Stimulated activated CD4-positive, alpha-beta T cell treated with anti-CD3 and anti-CD28 coated beads, Interleukin-1b, Interleukin-23, amount 100 ng/mL, for 24 hours (primary cell): ENCODE measurements at places on chromosomes 11 and 22.

DNA sequence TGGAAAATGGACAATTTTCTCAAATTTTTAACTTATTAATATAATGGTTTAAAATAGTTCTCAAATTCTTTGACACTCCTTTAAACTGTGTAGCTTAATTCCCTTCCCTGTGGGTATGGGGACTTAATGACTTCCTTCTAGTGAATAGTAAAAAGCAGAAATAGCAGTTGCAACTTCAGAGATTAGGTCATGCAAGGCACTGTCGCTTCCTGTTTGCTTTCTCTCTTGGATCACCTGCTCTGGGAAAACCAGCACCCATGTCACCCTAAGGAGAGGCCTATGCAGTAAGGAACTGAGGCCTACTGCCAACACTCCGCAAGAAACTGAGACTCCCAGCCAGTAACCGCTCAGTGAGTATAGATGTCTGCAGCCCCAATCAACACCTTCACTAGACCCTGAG lies 5.5 kb upstream of the PANX3 start:
- DNase-seq = no peak

GRCh38 chr11:27171376-27171958 lies 130.9 kb downstream of the BBOX1 start:
- DNase-seq = no peak

DNA sequence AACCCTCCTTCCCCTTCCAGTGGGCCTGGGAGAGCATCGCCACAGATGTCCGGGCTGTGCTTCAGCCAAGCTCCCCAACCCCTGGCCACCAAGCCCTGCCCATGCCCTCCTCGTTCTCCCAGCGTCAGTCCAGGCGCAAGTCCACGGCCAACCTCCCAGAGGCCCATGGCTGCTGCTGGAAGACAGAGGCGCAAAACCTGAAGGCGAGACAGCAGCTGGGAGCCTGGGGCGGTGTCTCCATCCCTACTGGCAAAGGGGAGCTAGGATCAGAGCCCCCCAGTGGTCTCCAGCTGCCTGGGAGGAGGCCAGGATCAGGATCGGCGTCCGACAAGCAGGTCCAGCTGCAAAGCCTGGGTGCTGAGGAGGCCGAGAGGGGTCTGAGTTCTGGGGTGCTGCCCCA lies 1.9 kb downstream of the TSGA10IP start:
- no peak for DNase-seq

DNA sequence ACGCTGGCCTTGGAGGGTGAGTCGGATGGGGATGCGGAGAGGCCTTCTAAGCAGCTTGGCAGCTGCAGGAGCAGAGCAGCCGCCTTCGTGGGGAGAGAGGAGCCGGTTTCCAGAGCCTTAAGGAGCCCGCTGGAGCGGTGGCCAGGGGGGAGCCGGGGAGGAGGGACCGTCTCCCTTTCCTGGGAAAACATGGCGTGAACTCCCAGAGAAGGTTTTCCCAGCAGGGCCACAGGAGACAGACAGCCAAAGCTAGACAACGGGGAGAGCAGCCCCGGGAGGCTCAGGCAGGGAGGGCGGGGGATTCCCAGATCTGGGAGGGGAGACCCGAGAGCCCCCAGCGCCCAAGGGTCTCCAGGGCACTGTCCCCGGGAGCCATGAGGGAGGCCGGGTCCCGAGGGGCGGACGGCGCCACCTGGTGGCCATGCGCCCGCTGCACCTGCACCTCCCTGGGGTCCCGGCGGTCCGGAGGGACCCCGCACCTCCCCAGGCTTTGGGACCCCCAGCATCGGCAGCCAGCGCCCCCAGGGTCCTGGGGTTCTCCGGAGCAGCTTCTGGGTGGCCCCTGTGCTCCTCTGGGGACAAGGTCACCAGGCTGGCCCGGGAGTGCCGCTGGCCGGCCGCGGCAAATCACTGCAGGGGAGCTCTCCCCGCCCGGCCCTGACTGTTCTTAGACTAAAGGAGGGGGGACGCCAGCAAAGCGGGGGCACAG lies 2.4 kb upstream of the SYT8 start:
- peak; percentile 54 for DNase-seq

GRCh38 chr11:33339247-33339646 lies 82.1 kb downstream of the HIPK3 start:
- DNase-seq = no peak

GRCh38 chr11:93392867-93393266 lies 62.3 kb downstream of the DEUP1 start:
- no peak for DNase-seq

DNA sequence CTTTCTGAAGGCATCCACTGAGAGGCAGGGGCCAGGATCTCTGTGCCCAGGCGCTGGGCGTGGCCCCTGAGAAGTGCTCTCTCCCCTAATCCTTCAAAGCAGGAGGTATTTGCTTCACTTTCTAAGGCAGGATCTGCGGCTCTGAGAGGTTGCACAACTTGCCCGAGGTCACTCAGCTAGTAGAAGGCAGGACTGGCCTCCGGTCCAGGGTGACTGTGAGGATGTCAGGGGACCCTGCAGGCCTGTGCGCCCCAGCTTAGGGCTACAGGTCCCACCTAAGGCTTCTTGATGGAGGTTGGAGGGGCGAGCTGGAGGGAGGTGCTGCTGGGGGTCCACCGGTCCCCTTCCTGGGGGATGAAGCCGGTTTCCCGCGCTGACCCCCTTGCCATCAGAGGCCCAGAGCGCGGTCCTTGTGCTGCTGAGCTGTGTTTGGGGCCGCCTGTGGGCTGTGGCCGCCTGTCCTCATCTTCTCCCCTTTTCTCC lies 979 bp downstream of the SMIM38 start:
- no peak for DNase-seq

GRCh38 chr11:18853086-18853720 lies 61.6 kb upstream of the PTPN5 start:
- no peak for DNase-seq

DNA sequence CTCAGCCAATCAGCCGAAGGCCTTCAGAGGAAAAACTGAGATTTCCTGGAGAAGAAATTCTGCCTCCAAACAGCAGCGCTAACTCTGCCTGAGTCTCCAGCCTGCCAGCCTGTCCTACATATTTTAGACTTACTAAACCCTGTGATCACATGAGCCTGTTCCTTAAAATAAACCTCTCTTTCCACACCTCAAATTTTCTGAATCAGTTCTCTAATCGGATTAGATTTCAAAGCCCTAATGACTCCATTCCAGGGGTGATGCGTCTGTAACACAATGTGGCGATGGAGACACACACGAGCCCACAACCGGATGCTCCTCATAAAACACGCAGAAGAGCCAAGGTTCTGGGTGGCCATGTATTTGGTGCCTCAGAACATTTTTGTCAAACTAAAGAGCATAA lies 1371.2 kb downstream of the BRD1 start:
- DNase-seq = no peak

DNA sequence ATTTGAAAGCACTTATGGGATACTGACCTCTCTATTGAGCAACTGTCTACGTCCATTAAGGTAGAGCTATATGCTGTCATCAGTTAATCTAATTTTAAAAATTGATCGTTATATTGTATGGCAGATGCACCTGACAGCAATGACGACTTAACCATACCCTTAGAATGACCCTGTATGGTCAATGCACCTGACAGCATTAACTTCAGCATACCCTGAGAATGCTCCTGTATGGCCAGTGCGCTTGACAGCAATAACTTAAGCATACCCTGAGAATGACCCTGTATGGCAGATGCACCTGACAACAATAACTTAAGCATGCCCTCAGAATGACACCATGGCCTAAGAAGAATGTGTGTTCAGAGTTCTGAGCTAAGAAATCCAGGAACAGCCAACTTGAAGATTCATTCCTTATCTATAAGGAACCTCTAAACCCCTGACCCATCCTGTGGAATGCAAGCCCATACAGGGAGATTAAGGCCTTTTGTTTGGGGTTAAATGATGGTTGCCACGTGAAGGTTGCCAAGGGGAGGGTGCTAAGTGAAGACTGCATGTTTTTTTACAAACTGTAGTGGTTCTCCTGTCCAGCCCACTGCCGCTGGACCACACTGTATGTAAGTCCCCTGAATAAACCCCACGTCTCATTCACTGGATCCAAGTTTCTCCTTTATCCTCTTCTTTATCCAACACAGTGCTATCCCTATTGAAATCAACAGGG lies 138.3 kb downstream of the GUCY1A2 start:
- no peak for DNase-seq

- DNase-seq = no peak
These were observed 8.9 kb upstream of the ETS1 start for GRCh38 chr11:128596250-128596649.

DNA sequence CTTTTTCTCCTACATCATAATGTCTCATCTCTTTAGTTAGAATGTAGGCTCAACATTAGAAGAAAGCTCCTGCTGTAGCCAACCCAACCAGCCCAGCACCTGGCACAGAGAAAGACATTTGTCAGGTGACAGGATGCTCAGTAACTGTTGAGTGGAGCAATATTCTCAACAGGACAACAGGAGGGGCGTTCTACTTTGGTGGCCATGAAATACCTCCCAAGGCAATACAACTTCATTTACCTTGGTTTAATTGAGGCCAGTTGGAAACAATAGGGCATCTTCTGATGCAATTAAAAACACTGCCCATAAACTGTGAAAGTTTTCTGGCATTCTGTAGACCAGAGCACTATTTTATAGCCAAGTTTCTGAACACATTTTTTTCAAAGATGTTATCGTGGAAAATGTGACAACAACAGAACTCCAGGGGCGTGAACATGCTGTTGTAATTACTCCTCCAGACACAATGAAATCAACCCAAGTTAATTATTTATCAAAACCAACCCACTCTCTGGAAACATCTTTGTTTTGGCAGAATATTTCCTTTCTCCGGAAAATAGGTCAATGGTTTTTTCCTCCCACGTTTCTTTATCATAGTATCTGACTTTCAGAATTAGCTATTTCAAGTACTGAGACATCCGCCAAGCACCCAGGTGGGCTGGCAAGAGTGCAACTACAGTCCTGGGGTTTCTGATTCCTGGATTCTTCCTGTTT lies 538.1 kb downstream of the SOX6 start:
- no peak for DNase-seq

DNA sequence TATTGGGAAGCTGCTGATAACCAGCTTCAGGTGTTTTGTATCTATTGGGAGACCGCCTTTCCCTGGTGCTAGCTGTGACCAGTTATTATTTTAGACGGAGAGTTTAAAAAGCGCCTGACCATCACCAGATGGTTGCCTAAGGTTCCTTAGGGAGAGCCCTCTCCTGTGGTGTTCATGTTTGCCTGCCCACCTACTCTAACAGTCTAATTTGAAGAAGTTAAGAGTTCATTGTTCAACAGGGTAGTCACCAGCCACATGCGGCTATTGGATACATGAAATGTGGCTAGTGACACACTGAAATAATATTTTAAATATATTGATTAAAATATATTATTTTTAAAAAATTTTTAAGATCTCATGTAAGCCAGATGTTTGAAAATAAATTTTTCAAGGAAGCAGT lies 71.3 kb upstream of the SLN start:
- DNase-seq = no peak

DNA sequence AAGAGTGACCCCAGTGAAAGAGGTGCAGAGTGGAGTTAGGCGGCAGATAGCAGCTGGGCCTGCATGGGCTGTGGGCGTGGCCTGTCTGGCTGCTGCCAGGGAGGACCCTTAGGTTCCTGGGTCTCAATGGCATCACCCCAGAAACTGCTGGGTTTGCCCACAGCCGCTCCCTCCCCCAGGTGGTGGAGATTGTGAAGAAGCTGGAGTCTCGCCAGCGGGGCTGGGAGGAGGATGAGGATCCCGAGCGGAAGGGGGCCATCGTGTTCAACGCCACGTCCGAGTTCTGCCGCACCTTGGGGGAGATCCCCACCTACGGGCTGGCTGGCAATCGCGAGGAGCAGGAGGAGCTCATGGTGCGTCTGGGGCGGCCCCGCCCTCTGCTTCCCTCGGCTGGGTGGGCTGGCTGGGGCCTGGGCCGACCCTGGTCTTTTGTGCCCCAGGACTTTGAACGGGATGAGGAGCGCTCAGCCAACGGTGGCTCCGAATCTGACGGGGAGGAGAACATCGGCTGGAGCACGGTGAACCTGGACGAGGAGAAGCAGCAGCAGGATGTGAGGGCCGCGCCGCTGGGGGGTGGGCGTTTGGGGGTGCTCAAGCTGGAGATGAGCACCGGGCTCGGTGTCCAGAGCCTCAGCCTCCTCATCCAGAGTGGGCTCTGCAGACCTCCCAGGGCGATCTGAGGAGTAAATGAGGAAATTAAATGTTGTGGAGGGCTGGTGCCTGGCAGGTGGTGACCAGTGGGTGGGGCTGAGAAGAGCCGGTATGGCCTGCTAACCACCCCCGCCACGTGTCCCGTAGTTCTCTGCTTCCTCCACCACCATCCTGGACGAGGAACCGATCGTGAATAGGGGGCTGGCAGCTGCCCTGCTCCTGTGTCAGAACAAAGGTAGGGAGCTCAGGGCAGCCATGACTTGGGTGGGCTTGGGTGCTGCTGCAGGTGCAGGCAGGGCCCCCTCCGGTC lies 15.0 kb downstream of the SART1 start:
- no peak for DNase-seq

DNA sequence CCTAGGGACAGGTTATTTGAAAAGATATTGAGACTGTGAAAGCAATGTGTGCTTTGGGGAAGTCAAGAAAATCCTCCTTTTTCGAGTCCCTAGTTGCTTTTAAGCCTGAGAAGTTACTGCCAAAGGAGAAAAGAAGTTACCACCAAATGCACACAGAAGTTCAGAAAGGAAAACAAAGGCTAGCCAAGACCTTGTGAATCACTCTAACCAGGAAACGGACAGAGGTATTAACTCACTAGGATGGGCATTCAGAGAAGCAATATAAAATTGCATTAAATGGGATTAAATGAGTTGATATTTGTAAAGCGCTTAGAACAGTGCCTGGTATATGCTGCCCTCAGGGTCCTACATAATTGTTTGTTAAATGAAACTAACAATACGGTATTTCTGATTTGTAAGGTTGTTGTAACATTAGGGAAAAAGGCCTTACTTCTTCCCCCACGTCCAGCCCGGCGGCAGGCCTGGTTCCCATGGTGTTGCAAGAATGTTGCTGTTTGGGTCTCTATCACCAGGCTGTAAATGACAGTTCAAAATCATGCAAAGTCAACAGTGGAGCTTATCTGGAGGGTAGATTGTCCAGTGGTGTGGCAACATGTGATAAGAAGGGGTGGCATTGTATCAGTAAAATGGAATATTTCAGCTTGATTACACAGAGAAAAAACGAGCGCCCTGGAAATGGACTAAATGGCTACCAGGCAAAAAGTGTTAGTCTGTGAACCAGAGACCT lies 7.1 kb downstream of the TMA7B start:
- no peak for DNase-seq

GRCh38 chr11:100575860-100576717 lies 111.0 kb upstream of the ARHGAP42 start:
- peak; percentile 0 for DNase-seq

GRCh38 chr11:67496113-67496512 lies 9.1 kb downstream of the PITPNM1 start:
- no peak for DNase-seq

GRCh38 chr11:45334836-45335235 lies 48.7 kb upstream of the SYT13 start:
- no peak for DNase-seq

DNA sequence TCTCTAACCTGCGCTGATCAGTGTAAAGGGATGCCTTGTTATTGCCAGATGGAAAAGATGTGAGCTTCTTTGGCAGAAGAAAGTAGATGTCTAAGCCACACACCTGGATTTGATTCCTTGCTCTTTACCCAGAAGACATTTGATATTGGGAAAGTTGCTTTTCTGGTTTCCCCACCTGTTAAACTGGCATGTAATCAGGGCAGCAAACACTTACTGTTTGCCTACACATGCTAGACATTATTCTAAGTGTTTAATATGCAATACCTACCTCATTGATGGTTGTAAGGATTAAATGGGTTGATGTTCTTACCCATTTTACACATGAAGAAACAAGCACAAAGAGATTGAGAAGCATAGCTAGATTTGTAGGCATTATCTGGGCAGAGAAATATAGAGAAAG lies 16.6 kb downstream of the ASRGL1 start:
- no peak for DNase-seq
